ENCODE measurements at places on chromosomes 6 and 20.
A peak's percentile ranks its signal among the peaks of the same experiment; 100 is the strongest.

GRCh38 chr6:133376743-133377142 is 135.6 kb downstream of the EYA4 start:
- DNase-seq, result no peak

DNA sequence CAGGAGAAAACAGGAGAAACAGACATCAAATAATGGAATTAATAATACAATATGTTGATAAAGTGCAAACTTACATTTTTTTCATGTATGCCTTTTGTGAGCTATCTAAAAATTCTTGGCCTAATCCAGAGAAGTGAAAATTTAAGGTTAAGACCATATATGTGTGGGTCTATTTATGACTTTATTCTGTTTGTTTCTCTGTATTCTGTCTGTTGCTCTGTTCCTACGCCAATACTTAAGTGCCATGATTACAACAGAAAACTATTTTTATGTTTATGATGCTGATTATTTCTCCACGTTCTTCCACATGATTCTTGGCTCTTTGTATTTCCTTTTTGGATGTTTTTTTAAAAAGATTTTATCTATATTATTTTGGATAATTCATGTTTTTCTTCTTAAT is 109.6 kb upstream of the MAP3K4 start:
- DNase-seq, result no peak

- DNase-seq, result no peak
Measured at GRCh38 chr6:93886416-93886815, 467.1 kb upstream of the EPHA7 start.

GRCh38 chr6:15505463-15505918 is 157.3 kb downstream of the DTNBP1 start:
- DNase-seq, result no peak

- peak; percentile 12 for DNase-seq
Measured at GRCh38 chr6:10655508-10656055, 38.8 kb downstream of the C6orf52 start.

- DNase-seq, result no peak
Measured at GRCh38 chr6:112223070-112223861, 31.1 kb downstream of the LAMA4 start.

DNA sequence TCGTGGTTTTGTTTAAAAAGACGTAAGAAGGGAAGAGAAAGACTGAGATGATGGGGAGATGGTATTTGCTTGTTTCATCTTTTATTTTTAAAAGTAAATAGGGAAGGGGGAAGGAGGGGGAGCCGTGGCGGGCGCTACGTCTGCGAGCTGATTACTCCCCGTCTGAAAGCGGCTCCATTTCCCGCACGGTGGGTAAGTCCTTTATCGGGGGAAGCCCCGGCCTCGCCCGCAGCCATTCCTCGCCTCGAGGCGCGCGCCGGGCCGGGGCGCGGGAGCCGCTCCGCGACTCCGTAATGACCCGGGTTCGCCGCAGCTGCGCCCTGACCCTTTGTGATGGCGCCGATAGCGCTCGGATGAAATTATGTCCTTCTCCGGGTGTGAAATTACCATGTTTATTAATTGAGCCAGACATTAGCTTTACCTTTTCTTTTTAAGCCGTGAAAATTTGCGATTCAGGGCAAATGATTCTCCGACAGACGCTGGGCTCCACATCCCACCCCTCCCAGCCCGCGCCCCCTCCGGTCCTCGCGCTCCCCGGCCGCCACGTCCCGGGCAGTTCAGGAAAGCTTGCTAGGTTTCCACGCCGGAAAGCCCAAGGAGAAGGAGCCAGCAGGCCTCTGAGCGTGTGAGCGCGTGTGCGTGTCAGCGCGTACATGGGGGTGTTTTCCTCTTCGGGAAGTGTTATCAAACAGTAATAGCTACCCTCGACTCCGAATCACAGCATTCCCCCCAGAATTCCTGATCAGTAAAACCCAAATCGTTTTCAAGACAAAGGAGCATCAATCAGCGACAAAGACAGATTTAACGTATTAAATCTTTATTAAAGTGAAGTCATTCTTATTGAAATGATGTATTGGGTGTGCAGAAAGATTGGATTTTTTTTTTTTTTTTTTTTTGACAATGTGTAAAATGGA is 30.0 kb downstream of the TFAP2A start:
- no peak for DNase-seq

DNA sequence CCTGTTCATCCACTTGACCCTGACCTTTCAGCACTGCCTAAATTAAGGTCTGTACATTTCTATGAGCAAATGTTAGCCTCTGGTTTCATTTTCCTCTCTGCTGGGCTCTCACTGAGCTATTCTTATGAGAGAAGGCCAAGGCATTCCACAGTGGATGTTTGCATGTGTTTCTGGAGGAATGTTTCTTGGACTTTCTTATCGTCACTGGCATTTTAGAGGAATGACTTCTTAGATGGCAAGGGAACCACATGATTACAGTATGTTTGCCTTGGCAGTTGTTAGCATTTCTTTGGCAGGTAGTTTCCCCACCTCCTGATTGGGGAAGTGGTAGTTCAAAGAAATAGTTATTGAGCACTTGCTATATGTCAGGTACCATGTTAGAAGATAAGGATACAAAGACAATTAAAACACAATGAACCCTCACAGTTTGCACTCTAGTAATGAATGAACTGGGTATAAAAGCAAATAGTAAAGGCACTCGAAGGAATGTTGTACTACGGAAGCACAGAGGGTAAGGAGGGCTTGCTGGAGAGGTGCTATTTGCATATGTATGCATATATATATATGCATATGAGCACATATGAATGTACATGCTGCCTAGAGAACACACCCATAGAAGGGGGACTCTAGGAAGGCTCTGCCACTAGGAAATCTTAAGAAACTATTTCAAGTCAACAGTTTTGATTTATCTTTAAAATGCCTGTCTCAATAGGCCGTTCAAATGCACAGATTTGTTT is 307.4 kb downstream of the EYA4 start:
- no peak for DNase-seq

DNA sequence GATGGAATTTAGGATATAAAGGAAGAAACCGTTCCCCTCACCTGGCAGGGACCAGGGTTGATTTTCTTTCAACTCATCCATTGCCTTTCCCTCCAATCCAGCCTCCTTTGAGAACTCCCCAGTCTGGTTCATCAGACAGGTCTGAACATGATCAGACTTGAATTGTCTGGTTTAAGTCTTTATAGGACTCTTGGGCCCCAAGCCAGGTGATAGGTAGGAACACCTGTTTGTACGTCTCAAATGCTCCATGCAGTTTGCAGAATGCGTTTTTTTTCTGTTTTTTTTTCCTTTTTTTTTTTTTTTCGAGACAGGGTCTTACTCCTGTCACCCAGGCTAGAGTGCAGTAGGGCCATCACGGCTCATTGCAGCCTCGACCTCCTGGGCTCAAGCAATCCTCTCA is 4.1 kb upstream of the CEP250 start:
- no peak for DNase-seq

DNA sequence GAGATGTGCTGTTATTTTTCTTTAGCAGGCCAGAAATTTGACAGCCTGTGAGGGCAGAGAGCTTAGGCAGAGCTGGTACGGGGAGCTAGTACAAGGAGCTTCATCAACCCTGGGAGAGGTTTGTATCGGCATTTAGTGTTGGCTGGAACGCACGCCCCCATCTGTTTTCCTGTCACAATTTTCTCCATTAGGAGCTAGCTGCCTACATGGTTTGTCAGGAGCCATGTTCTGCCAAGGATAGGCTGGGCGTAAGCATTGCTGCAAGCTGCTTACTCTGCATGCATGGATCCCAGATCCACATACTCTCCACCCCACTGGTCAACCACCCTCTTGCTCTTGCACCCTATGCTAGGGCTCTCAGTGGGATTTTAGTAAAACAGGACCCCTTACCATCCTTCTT is 449.0 kb upstream of the CHD6 start:
- no peak for DNase-seq

DNA sequence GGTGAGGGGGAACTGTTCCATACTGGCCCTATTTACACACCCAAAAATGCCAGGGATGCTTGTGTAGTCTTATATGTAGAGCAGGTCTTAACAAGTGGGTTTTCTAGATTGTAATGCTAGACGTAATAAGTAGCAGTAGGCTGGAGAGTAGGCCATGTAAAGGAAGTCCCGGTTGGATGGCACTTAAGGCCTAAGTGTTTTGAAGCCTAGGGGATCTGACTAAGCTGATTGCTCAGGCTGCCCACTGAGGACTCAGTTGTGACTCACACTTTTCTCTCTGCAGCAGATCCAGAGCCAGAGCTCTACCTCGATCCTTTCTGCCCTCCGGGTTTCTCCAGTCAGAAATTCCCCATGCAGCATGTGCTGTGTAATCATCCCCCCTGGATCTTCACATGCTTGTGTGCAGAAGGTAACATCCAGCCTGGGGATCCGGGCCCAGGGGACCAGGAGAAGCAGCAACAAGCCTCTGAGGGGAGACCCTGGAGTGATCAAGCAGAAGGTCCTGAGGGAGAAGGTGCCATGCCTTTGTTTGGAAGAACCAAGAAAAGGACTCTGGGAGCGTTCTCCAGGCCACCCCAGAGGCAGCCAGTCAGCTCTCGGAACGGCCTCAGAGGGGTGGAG is 26.6 kb downstream of the ZNF133 start:
- DNase-seq, result no peak

- DNase-seq, result no peak
Measured at GRCh38 chr6:56043076-56043475, 167.7 kb upstream of the BMP5 start.

DNA sequence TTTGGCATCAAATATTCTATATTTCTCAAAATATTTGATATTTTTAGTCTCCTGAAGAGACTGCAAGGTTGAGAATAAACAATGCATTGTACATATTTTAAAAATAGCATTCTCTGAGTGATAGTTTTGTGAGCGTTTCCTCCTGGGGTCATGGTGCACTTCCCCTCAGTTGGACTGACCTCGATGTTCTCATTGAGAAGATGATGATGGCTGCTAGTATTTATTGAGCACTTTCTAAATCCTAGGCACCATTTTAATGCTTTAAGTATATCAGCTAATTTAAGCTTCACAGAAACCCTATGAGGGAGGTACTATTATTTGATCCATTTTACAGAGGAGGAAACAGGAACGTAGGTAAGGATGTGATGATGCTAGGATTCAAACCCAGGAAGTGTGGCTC is 18.2 kb downstream of the DSE start:
- no peak for DNase-seq

GRCh38 chr20:34475979-34476736 is 40.1 kb upstream of the DYNLRB1 start:
- no peak for DNase-seq

DNA sequence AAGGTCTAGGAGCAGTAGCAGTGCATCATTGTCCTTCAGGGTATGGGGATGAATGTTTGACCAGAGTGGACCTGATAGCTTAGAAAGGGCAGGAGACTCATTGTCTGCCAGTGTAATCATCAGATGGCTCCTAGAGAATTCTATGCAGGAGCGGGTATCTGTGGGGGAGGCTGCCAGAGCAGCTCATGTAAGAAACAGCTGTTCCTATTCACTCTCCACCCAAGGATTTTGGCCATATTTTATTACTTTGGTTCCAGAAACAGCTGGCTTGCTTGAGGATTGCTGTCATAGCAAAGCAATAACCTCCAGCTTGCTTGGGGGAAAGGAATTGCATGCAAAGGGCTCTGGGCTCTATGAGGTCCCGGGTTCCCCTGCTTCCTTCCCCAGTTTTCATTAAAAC is 44.1 kb downstream of the RALY start:
- DNase-seq, result no peak

DNA sequence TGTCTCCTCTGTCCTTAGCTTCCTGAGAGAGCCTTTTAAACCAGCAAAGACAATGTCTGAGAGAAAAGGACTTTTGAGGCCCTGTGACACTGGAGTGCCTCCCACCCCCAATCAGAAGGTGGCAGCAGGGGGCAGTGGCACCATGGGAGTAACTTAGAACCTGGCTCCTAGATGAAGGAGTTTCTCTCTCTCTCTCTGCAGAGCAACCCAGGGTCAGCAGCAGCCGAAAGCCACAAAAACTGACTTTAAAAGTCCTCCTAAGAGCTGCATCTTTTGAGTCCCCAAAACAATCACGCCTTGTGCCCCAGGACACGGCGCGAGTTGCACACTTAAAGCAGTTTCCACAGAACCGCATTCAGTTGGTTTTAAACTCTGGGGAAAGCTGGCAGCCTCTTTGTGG is 5.3 kb upstream of the TCP11 start:
- DNase-seq, result no peak

DNA sequence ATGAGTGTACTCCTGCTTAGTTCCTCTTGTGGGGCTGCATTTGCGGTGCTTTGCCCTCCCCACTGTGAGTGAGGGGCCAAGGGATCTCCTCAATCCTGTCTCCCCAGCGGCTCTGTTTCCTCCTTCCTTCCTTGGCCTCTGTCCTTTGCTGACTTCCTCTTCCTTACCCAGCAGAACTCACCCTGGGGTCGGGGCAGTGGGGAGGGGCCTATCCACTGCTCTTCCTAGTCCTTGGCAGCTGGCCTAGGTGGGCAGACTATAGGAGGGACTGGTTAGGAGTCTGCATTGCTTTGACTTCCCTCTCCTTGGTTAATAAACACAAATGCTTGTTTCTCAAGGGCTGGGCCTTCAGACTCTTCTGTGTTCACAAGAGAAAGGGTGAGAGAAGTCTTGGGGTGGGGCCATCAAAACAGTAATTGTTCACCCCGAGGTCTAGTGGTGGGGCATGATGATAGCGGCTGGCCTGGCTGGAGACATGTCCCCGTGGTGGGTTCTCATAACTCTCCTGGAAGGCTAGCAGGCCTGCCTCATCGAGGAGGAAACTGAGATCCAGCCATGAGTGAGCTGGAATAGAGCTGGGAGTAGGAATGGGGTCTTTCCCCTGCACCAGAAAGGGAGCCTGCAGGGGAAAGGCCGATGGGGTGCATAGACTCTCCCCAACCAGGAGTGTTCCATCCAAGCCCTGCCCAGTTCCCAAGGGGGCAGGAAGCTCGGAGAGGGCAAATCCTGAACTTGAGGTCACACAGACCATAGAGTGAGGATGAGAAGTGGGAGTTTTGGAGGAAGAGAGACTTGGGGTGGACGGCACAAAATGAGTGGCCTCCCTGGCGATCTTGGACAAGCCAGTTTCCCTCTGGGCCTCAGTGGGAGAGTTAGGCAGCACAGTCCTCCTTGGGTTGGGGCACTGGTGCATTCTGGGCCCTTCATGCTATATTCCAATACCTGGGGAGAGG is 12.7 kb downstream of the FAM110A start:
- DNase-seq, result no peak

DNA sequence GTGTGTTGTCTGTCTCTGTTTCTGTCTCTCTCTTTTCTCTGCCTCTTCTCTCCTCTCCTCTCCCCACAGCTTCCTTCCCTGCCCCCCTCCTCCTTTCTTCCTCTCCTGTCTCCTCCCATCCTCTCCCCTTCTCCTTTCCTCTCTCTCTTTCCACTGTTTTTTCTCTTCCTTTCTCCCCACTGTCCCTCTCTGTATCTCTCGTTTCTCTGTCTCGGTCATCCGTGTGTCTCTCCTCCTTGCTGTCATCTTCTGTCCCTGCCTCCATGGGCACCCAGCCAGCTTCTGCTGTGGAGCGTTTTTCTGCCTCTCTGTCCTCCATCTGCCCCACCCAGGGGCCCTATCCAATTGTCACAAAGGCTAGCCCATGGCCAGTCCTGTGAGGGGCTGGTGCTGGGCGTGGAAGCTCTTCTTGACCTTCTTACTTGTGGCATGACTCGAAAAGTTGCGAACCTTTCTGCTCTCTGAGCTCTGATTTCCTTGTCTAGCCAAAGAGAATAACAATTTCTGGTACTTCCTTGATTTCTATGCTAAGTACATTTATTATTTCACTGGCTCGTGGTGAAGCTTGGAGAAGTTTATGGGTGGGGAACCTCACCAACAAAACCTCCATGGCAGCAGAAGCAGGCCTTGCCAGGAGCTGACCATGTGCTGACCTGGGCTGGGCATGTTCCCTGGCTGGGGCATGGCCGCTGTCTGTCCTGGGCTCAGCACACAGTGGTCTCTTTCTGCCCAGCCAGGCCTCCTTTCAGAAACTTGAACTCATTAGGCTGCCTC is 69.3 kb downstream of the CEBPB start:
- DNase-seq, result no peak

- peak; percentile 52 for DNase-seq
Measured at GRCh38 chr6:75602246-75603105, 796 bp downstream of the SENP6 start.

All from stimulated activated CD4-positive, alpha-beta T cell treated with anti-CD3 and anti-CD28 coated beads, TNF-alpha, amount 100 ng/mL, for 24 hours (primary cell).